ENCODE measurements at places on chromosomes 3 and 15. TPM values are rescaled to one million over a fixed set of nuclear protein-coding genes. Genes with fewer than 3 reads are reported as not detected.

Gene GOLGA8K
- 1.9 TPM for total RNA-seq

DNA sequence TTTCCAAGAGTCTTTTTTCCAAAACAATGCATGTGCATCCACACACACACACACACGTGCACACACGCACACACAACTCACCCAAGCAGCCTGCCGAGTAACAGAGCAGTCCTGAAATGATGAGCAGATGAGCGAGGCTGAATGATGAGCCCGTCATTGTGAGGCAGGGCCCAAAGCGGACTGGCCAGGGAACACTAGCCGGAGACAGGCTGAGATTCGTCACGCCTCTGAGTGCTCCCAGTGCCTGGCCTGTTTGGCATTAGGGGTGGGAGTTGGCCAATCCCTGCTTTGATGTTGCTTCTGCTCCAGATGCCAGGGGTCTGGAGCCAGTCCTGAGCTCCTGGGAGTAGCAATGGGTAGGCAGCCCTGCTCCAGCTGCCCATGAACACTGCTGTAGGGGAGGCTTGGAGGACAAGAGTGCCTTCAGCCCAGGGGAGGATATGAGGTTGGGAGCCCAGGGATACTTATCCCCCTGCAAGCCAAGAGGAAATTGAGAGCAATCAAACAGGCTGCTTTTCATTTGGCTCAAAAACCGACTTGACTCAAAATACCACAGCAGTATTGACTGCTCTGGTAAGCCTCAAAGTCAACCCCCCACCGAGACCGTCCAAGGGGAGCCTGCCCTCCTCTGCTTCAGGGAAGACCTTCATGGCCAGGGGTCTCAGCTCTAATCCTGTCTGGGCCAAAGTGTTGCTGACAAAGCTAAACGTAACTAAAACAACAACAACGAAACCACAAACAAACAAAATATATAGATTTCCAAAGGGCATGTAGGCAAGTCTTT is 22.9 kb downstream of the COLQ start:
- H3K4me3 ChIP-seq: no peak overlapping the region
- H3K4me1 ChIP-seq: peaks cover 17% of the 10 kb centered on the region
- no peaks in the 10 kb centered on the region for H3K36me3 ChIP-seq
- no peak overlapping the region for H3K27ac ChIP-seq
- no peaks in the 10 kb centered on the region for H3K27me3 ChIP-seq
- DNase-seq: no peak

Gene PARP3
- 24.6 TPM for total RNA-seq

DNA sequence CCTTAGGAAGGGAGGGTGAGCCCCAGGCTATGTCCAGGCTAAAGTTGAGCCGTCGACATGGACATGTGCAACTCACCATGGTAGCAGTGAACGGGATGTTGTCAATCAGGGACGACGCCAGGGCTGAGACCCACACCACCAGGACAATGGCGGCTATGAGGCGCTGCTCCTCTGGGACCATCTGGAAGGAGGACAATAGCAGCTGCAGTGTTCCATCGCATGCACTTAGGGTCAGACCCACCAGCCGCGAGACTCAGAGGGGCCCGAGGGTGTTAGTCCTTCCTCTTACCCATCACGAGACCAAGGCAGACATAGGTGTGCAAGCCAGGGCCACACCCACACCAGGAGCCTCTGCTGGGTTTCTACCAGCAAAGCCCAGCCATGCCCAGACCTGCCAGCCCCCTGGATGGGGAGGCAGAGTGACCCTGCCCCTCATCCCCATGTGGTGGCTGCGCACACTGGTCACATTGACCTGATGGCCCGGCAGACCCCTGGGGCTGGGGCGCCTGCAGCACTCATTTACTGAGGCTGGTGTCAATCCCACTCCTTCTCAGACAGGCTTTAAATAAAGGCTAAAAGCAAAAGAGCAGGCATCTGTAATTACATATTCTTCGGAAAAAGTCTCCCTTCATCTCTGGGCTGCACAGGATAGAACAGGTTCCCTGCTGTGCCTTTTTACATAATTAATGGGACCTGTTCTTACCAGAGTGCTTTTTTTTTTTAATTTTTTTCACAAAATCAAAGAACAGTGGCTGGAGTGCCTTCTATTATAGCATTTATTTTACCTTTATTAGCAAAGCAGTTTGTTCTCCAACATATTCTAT is 227.8 kb downstream of the OCA2 start:
- no peaks in the 10 kb centered on the region for H3K4me1 ChIP-seq
- no peaks in the 10 kb centered on the region for H3K27me3 ChIP-seq
- no peak overlapping the region for H3K4me3 ChIP-seq
- no peak for DNase-seq

Gene SLC12A6
- total RNA-seq: 59.7 TPM

Measured in lower lobe of right lung (tissue), 2 donors.